ENCODE measurements at places on chromosomes 1 and 21.

DNA sequence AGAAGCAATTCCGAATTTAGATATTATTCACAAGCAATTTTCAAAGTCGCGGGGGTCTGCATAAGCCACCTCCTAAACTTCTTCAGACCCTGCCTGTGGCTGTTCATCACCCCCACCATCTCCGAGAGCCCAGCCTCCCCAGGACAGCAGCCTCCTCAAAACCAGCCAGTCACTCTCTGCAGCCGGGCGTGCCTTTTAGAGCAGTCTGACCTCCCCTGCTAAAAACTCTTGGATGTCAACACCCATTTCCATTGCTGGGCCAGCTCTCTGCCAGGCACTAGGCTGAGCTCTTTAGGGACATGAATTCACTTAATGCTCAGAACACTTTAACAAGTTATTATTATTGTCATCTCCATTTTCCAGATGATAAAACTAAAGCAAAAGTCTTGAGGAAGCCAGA, 11.7 kb downstream of the ADPRS start:
- DNase-seq, result no peak

DNA sequence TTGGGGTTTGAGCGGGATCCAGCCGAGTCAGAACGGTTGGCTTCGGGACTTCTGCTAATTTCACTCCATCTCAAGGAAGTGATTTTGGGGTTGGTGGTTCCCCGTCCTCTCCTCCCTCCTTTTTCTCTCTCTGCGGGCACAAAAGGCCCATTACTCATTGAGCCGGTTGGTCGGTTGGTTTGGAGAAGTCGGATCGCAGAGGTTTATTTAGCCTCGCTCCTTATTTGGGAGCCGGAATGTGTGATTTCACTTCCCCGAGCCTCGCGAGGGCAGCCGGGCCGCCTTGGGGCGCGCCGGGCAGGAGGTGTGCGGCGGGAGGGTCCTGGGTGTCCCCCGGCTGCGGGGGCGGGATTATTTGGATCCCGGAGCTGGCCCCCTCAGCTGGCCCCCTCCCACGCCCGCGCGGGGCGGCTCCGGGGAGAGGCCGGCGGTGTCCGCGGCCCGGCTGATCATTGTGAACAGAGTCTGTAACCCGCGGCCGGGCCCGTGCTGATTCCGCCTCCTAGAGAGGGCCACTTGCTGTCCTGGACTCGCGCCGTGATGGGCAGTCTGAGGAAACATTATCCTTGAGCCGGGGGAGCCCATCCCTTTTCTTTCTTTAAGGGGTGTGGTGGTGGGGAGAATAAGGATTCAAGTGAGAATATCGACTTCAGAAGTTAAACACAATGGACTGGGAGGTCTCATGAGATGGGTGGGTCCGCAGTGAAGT, 1.2 kb downstream of the MAPKAPK2 start:
- DNase-seq, result peak; percentile 75

DNA sequence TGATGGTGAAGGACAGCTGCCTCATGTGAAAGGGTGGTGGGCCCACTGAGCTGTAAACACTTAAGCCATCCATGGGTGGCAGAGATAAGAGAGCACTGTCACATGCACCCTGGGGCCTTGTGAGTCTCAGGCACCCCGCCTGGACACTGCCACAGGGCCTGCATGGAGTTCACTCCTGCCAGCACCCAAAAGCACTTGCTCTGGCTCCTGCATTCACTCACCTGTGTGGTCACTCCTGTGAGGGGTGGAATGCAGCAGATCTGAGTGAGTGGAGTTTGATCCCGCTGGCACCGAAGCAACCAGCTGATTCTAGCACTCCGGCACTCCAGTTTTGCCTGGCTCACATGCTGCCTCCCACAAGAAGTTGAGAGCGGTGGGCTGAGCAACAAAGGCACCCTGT, 1142.1 kb upstream of the PRMT6 start:
- no peak for DNase-seq

DNA sequence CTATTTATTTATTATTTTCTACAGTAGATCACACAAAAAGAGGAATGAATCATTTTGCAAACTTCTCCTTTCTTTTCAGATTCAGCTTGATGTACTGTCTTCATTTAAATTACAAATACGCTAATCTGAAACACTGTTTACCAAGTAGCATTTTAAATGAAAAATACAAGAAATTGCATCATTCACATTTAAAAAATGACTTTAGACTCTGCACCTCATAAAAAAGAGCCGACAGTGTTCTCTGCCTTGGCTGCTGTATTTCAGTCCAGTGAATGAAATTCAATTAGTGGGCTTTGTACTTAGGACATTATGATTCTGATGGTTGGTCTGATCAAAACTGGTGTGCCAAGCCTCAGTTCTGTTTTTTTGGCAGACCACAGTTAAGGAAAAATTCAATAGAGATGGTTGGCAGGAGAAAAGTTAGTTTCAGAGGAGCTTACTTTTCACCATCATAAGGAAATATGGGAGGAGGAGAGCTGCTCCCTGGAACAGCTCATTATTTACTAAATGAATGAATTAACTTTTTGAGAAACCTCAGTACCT, 222.4 kb upstream of the ESRRG start:
- DNase-seq, result no peak

GRCh38 chr1:101002551-101002950, 23.0 kb downstream of the DPH5 start:
- no peak for DNase-seq

DNA sequence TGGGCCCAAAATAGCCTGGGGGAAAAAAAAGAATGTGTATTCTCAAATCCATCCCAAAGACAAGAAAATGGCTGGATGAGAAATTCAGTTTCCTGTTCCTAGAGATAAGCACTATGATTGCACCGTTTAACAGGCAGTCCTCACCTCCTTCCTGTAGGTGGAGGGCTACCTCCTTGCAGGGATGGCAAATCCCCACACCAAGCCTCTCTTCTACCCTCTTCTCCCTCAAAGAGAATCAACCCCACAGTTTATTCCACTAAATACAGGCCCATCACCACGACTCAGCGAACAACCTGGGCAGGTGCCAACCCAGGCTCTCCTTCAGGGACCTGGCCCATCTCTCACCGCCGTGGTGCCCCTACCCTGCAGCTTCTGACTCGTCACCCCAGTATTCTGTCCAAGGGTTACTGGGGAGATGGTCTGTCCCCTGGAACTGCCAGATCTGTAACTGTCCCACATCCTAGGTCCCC, 3.4 kb upstream of the CHD5 start:
- DNase-seq, result no peak

GRCh38 chr1:32501865-32502264, 37.0 kb downstream of the ZBTB8B start:
- no peak for DNase-seq

GRCh38 chr1:12541274-12542137, 76.5 kb downstream of the DHRS3 start:
- no peak for DNase-seq

GRCh38 chr1:23431431-23431830, 6.9 kb upstream of the TCEA3 start:
- no peak for DNase-seq

DNA sequence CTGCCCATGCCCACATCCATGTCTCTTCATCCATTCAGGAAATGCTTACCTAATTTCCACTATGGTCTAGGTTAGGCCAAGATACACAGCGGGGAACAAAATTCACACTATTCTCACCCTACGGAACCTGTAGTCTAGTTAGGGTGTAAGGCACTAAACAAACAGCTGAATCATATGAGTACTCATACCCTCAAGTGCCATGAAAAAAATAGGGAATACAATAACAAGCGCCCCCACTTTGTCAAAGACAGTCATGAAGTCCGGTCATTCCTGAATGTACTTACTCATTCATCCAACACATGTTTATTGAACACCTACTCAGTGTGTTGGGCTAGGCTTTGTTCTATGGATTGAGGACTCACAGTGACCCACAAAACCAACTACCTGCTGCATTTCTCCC, 6.2 kb upstream of the FYB2 start:
- no peak for DNase-seq

GRCh38 chr1:240956020-240956419, 344.1 kb upstream of the GREM2 start:
- DNase-seq, result no peak

DNA sequence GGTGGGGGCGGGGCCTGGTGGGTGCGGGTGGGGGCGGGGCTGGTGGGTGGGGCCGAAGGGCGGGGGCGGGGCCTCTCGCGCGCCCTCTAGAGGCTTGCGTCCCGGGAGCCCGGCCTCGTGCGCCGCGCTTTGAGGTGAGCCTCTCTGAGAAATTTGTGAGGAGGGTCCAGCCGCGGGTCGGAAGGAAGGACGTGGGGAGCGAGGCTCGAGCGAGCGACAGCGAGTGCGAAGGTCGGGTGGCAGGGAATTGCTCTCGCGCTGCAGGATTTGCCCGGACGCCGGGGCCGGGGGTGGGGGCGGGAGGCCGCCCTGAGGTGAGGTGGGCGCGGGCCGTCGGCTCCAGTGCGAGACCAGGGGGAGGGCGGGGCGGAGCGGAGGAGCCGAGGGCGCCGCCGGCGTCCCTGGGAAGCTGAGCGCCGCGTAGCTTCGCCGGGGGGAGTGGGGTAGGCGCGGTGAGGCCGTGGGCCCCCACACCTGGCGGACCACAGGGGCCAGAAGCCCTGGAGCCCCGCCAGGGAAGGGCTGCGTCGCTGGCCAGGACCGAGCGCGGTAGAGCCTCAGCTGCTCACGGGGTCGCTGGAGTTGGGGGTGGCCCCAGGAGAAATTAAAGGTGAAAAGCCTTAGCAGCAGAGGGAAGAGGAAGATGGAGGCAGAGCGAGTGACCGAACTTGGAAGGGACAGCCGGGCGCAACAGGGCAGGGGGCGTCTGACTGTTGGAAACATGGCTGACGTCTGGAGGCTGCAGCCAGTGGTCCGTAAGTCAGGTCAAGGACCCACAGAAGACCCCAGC, 754 bp upstream of the LSS start:
- DNase-seq, result no peak

GRCh38 chr1:151534662-151535278, 5.3 kb upstream of the TUFT1 start:
- peak; percentile 86 for DNase-seq

DNA sequence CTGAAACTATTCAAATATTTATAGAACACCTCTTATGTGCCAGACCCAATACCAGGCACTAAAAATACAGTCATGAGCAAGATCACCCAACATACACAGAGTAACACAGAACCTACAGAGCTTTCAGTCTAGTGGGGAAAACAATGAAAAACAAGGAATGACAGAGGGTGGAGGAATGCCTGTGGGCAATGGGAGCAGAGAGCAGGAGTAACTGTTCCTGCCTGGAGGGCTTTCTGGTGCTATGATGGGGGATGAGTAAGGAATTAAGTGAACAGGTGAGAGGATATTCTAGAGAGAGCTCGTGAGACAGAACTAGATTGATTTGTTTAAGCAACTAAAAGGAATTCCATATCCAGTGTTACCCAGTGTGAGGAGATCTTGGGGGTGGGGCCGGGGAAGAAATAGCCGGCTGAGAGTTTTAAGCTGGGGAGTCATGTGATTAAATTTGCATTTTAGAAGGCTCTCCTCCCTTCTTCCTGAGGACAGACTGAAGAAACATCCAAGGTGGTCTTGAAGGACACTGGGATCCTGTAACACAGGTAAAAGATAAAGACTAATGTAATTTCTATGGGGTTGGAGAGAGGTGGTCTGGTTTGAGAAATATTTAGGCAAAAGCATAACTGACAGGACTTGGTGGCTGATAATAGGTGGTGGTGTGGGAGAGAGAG, 2.1 kb upstream of the CD53 start:
- DNase-seq, result no peak

DNA sequence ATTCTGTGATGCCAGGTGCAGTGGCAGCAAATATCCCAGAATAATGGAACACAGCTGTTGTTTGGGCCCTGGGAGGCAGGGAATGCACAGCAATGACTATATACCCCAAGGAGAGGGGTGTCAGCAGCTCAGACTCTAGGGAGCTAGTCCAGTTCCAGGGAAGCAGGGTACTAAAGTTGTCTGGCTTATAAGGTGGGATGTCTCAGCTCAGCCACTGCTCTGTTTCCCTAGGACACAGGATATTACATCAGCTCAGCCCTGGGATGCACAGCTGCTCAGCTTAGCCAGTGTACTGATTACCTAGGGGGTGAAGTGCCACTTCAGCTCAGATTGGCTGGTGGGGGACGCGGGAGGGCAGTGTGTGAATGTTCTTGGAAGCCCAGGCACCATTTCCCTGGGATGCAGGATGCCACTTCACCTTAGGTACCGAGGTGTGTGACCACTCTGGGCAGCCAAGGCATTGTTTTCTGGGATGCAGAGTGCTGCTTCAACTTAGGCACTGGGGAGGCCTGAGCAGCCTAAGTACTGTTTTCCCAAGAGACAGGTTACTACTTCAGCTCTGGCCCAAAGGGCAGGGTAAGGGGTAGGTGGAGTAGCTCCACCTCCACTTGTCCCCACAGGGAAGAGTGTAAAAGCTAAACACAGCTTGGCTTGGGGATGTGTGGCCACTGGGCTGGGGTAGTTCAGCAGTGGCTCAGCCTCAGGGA, 59.4 kb downstream of the DIPK1A start:
- DNase-seq, result no peak

DNA sequence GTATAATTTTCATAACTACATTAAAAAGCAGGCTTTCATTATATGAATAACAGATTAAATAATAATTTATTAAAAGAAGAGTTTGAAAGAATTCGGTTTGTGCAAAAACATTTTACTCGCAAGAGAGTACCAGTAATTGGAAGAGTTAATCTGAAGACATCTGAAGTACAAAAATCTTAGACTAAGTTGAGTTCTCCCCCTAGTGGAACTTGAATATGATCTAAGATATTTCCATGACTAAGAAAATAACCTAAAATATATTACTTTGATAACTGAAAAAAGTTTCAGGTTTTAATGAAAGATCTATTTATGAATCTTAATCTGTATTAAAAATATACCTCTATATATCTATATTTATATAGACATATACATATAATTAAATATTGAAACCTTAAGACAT, 112.5 kb upstream of the GFI1 start:
- no peak for DNase-seq
